Chondrocyte (in vitro differentiated cells): ENCODE measurements at places on chromosomes 7 and 10. TPM values are rescaled to one million over a fixed set of nuclear protein-coding genes. Genes with fewer than 3 reads are reported as not detected.

GRCh38 chr10:125880719-125881118 is 373 bp downstream of the DHX32 start:
- no peak for DNase-seq
- peaks cover 12% of the 10 kb centered on the region for H3K36me3 ChIP-seq
- H3K27ac ChIP-seq: no peak overlapping the region
- peaks cover 21% of the 10 kb centered on the region for H3K4me1 ChIP-seq
- no peaks in the 10 kb centered on the region for H3K27me3 ChIP-seq

- DNase-seq: no peak
- no peaks in the 10 kb centered on the region for H3K27me3 ChIP-seq
- H3K36me3 ChIP-seq: peaks cover 4% of the 10 kb centered on the region
- no peak overlapping the region for H3K4me3 ChIP-seq
- H3K27ac ChIP-seq: no peak overlapping the region
Observed at GRCh38 chr10:11588873-11589574, 22.4 kb downstream of the USP6NL start.

GRCh38 chr7:152968514-152968913 is 209.0 kb downstream of the ACTR3B start:
- no peak overlapping the region for H3K4me3 ChIP-seq
- H3K27ac ChIP-seq: no peak overlapping the region
- no peaks in the 10 kb centered on the region for H3K4me1 ChIP-seq
- peaks cover 1% of the 10 kb centered on the region for H3K36me3 ChIP-seq

Gene CALCR
- total RNA-seq: 0.10 to 0.20 TPM in 2 of 3 replicates, not detected in the other

Gene TRIM56
- total RNA-seq: 26.1 to 35.7 TPM (median 30.4 TPM) in 3 replicates

GRCh38 chr10:34075254-34075926 is 739.7 kb downstream of the PARD3 start:
- no peak for DNase-seq
- no peak overlapping the region for H3K27ac ChIP-seq
- H3K27me3 ChIP-seq: peaks cover 3% of the 10 kb centered on the region
- H3K4me1 ChIP-seq: no peaks in the 10 kb centered on the region
- peaks cover 7% of the 10 kb centered on the region for H3K36me3 ChIP-seq

DNA sequence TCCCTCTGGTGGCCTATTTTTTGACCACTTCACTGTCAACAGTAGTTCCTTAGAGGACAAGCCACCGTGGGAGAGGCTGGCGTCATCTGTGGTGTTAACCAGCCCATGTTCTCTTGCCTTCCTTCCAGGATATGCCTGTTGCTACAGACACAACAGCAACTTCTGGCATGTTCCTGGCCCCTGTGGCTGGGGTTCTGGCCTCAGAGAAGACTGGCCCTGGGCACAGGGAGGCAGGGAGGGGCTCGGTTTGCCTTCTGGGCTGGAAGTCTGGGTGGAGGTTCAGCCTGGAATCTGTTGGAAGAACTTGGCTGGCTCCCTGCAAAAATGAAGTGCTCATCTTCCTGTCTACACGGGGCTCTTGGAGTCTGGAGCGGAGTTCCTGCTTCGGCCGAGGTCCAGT is 25.7 kb downstream of the GOLGA7B start:
- H3K27me3 ChIP-seq: peaks cover 29% of the 10 kb centered on the region
- H3K36me3 ChIP-seq: no peaks in the 10 kb centered on the region
- peaks cover 14% of the 10 kb centered on the region for H3K4me1 ChIP-seq
- H3K4me3 ChIP-seq: no peak overlapping the region

- no peaks in the 10 kb centered on the region for H3K27me3 ChIP-seq
- no peaks in the 10 kb centered on the region for H3K36me3 ChIP-seq
- no peak for DNase-seq
- H3K4me1 ChIP-seq: peaks cover 12% of the 10 kb centered on the region
- no peak overlapping the region for H3K4me3 ChIP-seq
- H3K27ac ChIP-seq: no peak overlapping the region
Observed at GRCh38 chr7:79434098-79434497, 19.4 kb downstream of the MAGI2 start.

Gene GPNMB
- total RNA-seq: 128 to 162 TPM (median 139 TPM) in 3 replicates

GRCh38 chr7:107594961-107595737 is 15.1 kb downstream of the BCAP29 start:
- H3K27ac ChIP-seq: peak overlapping the region; percentile 95
- no peaks in the 10 kb centered on the region for H3K27me3 ChIP-seq
- no peak overlapping the region for H3K4me3 ChIP-seq
- H3K36me3 ChIP-seq: peaks cover 4% of the 10 kb centered on the region

DNA sequence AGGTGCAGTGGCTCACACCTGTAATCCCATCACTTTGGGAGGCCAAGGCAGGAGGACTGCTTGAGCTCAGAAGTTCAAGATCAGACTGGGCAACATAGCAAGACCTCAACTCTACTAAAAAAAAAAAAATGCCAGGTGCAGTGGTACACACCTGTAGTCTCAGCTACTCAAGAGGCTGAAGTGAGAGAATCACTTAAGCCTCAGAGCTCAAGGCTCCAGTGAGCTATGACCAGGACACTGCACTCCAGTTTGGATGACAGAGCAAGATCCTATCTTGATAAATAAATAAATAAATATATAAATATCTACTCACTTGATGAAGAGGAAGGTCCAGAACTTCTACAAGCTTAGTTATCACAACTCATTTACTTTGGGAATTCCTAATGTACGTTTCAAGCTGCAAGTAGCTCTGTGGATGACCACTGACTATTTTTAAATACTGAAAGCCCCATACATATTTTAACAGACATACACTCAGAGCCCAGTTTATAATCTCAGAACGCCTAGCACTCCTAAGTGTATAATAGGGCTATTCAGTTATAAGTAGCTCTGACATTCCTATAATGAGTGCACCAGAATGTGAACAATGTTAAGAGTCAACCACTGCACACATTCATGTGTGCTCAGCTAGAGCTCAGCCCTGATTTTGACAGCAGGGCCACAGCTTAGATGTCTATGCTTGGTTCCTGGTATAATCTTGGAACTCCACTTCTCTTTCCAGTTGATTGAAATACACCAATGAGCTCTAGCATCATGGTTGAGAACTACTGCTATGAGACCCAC is 119.1 kb downstream of the CUBN start:
- peaks cover 37% of the 10 kb centered on the region for H3K4me1 ChIP-seq
- H3K27me3 ChIP-seq: no peaks in the 10 kb centered on the region
- H3K27ac ChIP-seq: no peak overlapping the region
- H3K36me3 ChIP-seq: no peaks in the 10 kb centered on the region
- no peak overlapping the region for H3K4me3 ChIP-seq

Gene NANOS1
- total RNA-seq: 3.8 to 9.7 TPM (median 4.5 TPM) in 3 replicates

Gene TMEM140
- total RNA-seq: not detected in 3 replicates

Gene ENTPD1
- 2.1 to 6.0 TPM (median 5.2 TPM) in 3 replicates for total RNA-seq

- peaks cover 7% of the 10 kb centered on the region for H3K4me1 ChIP-seq
- H3K27ac ChIP-seq: no peak overlapping the region
- H3K4me3 ChIP-seq: no peak overlapping the region
- H3K36me3 ChIP-seq: no peaks in the 10 kb centered on the region
Observed at GRCh38 chr10:110344622-110345021, 39.9 kb upstream of the SMNDC1 start.

- H3K4me1 ChIP-seq: peaks cover 23% of the 10 kb centered on the region
- H3K4me3 ChIP-seq: no peak overlapping the region
- no peak for DNase-seq
- no peak overlapping the region for H3K27ac ChIP-seq
- peaks cover 8% of the 10 kb centered on the region for H3K36me3 ChIP-seq
Observed at GRCh38 chr7:150400788-150401423, 21.8 kb downstream of the ZNF775 start.
